RKO (cell line): ENCODE measurements at places on chromosomes 4 and X.

- no peak for DNase-seq
Observed at GRCh38 chrX:106987488-106987887, 12.5 kb downstream of the MORC4 start.

DNA sequence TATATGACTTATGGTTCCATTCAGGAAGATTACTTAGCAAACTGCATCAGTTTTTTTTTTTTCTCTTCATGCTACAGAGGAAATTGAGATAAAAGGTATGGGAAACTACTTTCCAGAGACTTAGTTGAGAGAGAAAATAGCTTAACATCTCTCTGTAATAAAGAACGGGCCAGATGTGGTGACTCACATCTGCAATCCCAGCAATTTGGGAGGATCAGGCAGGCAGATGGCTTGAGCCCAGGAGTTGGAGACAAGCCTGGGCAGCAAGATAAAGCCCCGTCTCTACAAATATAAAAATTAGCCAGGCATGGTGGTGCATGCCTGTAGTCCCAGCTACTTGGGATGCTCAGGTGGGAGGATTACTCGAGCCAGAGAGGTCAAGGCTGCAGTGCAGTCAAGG, 271.2 kb upstream of the TENM3 start:
- no peak for DNase-seq

DNA sequence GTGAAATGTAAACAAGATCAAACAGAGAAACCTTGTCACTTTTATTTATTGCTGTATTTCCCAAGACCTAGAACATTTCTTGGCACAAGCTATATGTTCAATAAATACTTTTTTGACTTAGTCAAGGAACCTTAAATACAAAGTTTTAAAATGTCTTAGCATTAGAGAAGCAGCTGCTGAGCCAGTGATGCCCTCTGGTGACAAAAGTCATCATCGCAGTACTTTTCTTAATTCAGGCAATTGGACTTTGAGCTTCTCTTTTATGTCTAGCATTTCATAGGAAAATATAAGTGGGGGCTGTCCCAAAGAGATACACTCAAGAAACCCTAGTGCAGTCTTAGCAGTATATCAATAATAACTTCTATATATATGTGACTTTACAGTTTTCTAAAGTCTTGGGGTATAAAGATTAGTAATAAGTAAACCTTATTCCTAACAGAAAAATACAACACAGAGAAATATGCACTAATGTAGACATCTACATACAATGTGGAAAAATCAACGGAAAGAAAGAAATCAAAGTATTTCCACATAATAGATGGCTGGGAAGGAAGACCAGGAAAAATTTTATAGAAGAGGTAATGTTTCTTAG, 118.4 kb downstream of the DTHD1 start:
- DNase-seq = peak; percentile 46

DNA sequence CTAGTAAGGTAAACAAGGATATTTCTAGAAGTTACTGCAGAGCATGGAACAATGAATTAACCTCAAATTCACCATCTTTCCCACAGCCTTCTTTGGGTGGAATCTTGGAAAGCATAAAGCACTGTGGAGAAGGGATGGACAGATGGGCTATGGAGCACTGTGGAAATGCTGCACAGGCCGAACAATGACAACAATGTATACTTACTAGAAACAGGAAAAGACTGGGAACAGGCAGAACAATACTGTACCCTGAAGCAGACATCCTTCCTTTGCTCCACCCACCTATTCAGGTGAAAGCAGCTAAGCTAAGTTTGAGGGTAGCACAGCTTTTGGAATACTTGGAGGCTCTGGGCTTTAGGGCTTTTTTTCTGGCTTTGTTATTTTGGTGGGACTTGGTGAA, 250.6 kb upstream of the KLF8 start:
- no peak for DNase-seq

GRCh38 chrX:112865464-112866025, 24.9 kb upstream of the AMOT start:
- no peak for DNase-seq

- no peak for DNase-seq
Observed at GRCh38 chr4:156100651-156101050, 147.0 kb upstream of the CTSO start.

DNA sequence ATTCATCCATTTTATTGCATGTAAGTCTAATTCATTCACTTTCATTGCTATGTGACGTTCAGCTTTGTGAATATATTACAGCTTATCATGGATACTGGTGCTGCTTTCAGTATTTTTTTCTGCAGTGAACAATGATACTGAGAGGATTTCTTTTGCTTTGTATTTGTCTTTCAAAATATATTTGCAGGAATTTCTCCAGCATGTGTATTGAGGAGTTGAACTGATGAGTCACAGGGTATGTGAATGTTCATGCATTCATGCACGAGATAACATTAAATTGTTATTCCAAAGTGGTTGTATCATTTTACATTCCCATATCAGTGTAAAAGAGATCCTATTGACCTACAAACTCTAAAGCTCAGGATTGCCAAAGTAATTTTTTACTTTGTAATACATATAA, 283.8 kb upstream of the ARSJ start:
- no peak for DNase-seq

- peak; percentile 75 for DNase-seq
Observed at GRCh38 chr4:22515888-22516541, at the start of gene ADGRA3. ADGRA3 (minus strand) TSS chr4:22516066; CDS start chr4:22515784, 282 bp downstream.

DNA sequence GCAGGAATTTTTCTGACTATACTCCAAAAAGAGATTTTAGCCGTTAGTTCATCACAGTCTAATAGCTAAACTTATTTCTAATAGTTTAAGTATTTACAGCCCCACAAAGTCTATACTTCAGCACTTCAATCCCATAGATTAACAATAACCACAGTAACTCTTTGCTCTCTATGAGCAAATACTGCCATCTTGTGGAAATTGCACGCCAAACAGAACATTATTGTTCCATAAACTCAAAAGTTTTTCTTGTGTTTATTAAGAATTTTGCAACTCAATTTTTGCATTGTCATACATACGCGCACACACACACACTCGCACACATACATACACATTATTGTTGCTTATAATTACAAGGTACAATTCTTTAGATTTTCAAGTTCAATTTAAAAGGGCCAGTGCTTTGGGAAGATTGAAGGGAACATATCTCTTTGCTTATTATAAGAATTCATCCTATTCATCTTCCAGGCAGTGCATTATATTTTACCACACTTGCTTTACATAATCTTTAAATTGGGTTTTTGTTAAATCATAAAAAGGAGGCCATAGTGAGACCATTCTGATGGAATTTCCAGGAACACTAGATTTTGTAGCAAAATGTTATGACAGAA, 63.8 kb upstream of the ATOH1 start:
- peak; percentile 40 for DNase-seq

- DNase-seq = no peak
Observed at GRCh38 chr4:127641524-127641923, 8.8 kb downstream of the INTU start.

DNA sequence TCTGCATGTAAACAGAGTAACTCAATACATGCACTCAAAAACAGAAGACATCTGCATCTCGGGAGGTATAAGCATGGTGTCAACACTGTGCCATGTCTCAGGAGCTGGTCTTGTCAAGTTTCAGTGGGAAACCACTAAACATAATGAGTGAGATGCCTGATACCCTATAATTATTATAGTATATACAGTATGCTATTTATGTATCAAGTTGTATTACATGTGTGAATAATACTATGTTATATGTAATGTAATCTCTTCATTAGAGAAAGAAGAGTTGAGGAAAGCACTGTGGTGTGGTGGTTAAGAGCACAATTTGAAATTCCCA, 2.5 kb downstream of the PPBP start:
- DNase-seq = no peak

- no peak for DNase-seq
Observed at GRCh38 chr4:141473952-141474351, 162.4 kb upstream of the IL15 start.

- DNase-seq = no peak
Observed at GRCh38 chr4:18676526-18676915, 655.0 kb upstream of the LCORL start.

DNA sequence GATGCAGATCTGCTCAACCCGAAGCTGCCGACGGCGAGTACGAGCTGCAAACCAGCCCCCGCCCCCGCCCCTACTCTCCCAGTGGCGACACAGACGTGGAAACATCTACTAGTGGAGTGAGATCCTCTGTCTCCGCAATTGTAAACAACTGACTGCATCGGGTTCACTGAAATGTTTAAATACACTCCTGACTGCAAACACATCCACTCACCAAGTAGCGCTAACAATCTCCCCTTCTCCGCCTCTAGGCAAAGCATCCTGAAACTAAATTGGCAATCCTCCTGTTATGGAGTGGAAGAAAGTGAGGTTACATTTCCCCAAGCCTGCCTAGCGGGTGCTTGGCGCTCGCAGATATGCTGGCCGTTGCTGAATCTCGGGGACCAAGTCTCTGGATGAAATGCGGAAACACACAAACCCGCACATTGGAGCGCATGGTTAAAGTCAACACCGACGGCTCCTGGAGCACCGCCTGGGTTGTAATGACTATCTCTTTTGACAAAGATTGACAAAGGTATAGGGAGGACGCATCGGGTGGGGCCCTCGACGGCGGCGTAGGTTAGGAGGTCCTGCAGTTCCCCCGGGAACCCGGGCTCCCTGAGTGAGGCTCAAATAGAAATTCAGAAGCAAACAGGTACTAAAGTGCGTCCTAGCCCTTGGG, 117.0 kb upstream of the TEX13C start:
- DNase-seq = no peak

- DNase-seq = no peak
Observed at GRCh38 chrX:3963980-3964379, 250.5 kb upstream of the PRKX start.

GRCh38 chr4:152095701-152096070, 334.9 kb upstream of the GATB start:
- DNase-seq = no peak

DNA sequence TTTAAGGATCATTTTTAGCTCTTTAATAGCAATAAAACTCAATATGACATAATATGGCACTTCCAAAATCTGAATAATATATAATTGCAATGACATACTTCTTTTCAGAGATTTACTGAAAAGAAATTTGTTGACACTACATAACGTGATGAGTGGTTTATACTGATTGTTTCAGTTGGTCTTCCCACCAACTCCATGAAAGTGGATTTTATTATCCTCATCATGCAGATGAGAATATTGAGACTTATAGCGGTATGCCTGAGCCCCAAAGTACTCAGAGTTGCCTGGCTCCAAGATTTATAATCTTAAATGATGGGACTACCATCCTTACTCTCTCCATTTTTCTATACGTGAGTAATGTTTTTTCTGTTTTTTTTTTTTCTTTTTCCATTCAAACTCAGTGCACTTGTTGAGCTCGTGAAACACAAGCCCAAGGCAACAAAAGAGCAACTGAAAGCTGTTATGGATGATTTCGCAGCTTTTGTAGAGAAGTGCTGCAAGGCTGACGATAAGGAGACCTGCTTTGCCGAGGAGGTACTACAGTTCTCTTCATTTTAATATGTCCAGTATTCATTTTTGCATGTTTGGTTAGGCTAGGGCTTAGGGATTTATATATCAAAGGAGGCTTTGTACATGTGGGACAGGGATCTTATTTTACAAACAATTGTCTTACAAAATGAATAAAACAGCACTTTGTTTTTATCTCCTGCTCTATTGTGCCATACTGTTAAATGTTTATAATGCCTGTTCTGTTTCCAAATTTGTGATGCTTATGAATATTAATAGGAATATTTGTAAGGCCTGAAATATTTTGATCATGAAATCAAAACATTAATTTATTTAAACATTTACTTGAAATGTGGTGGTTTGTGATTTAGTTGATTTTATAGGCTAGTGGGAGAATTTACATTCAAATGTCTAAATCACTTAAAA, 15.3 kb downstream of the ALB start:
- no peak for DNase-seq

DNA sequence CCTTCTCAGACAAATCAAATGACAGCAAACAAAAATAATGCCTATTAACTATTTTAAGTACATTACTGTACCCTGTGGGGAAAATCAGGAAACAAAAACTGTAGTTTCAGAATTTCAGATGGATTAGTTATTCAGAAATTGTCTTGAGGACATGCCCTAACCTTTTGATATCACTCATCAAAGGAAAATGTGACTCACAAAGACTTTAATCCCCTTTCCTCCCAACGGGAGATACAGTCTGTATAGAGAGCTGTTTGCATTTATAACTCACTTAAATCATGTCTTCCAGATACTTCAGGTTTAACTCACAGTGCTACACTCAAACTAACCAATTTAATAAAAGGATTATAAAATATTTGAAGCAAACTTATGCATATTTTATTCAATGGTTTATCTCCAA, 304.0 kb downstream of the MAPK10 start:
- peak; percentile 27 for DNase-seq

- peak; percentile 55 for DNase-seq
Observed at GRCh38 chrX:2691543-2692220, 587 bp downstream of the CD99 start.

GRCh38 chr4:55125087-55125721, at the start of gene KDR:
KDR (minus strand) TSS chr4:55125595; CDS start chr4:55125293, 302 bp downstream.
- no peak for DNase-seq

DNA sequence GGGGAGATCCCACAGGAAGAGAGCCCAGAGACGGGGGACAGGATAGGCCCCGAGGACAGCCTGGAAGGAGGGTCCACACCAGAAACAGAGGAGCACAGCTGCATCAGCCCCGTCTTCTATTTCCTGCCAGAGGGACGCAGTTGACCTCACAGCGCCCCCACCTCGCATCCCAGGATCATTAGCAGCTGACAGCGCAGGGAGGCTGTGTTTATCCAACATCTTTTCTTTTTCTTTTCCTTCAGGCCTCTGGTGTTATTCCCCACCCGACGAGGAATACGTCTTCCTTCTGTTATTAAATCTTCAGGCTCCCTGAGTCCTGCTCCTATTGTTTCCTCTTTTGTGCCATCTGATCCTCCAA, 75.4 kb downstream of the DCHS2 start:
- DNase-seq = no peak

GRCh38 chr4:121126449-121127006, 37.6 kb downstream of the TNIP3 start:
- DNase-seq = no peak

DNA sequence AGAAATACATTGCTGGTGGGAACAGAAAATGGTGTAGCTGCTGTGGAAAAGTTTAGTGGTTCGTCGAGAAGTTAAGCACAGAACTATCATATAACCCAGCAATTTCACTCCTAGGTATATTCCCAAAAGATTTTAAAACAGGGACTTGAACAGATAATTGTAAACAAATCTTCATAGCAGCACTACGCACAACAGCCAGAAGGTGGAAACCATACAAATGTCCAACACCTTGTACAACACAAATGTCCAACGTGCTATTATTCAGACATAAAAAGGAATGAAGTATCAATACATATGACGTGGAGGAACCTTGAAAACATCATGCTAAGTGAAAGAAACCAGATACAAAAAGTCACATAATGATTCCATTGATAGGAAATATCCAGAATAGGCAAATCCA, 37.9 kb downstream of the CUL4B start:
- DNase-seq = no peak

DNA sequence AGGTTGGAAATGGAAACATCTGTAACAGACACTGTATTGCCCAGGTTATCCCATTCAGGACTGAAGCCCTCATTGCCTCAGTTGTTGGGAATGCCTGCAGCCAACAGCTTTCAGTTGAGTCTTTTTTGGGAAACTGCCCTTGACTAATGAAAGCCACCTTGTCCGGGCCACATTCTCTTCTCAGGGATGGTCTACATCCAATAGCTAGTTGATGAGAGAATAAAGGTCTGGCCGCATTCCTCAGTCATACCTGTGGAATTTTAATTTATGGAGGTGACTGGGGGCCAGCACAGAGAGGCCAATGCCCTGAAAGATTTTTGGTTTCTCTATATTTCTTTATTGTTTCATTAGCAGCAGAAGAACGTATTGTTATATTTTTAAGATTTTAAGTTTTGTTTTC, 147.6 kb upstream of the MSX1 start:
- DNase-seq = no peak
